ENCODE measurements at places on chromosomes 7 and 10.

DNA sequence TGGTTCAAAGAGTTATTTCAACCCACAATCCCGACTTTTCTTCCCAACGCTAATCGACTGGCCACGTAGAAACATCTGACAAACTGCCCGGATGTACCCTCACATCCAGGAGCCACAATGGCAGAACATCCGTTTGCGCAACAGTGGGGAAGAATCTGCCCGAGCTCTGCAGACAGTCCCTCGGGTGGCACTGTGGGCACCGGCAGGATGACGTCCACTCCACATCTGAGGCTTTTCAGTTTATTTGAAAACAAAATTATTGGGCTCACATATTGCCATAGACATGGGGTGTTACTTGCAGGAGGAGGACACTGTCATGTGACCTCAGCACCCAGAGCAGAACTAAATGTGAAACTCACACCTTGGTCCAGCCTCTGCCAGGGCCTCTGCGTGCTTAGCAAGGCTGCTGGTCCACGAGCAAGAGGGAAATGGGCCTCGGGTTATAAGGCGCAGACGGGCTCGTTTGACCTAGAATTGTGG lies 84.1 kb downstream of the MKI67 start:
- no peak for DNase-seq

GRCh38 chr7:93249491-93250148 lies 17.5 kb downstream of the VPS50 start:
- DNase-seq: no peak

DNA sequence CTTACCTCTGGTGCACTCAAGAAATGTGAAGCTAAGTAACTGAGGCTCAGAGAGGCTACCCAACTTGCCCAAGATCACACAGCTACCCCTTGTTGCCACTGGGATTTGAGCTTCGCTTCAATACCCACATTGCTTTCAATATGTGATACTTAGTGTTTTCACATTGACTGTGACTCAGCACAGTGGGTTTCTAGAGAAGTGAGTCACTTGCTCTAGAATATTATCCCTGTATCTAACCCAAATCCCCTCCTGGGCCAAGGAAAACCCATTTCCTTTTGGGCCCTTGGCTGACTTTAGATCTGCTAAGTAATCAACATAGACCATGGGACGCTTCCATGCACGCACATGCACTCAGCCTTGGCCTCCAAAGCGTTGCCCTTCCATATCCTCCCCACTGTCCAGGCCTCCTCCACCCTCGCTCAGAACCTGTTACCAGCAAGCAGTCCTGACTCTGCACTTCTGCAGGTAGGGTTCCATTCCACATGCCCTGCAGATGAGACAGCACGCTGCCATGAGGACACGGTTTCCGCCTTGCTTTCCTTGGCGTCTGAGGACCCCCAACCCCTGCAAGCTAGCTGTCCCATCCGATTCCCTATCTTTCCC lies 87.7 kb upstream of the CHST15 start:
- DNase-seq: peak; percentile 25

- DNase-seq: no peak
These were observed 19.6 kb upstream of the CDCA7L start for GRCh38 chr7:21965291-21965690.

DNA sequence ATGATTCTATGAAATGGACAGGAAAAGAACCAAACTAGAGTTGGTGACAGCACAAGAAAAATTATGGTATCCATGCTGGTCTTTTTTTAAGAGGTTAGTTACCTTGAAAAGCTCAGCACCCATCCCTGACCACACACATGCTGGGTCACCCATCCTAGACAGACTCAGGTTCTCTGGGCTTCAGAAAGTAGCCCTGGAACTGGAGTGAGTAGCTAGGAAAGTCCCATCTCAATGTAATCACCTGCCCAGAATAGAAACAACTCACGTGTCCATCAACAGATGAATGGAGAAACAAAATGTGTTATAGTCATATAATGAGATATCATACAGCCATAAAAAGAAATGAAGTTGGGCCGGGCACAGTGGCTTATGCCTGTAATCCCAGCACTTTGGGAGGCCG lies 37.0 kb downstream of the GSDME start:
- DNase-seq: no peak

- DNase-seq: no peak
These were observed 20.9 kb downstream of the TEX36 start for GRCh38 chr10:125661941-125662515.

- no peak for DNase-seq
These were observed 107.7 kb downstream of the BBS9 start for GRCh38 chr7:33237036-33237435.

- no peak for DNase-seq
These were observed 75.7 kb downstream of the DNAJC1 start for GRCh38 chr10:21927631-21928353.

- no peak for DNase-seq
These were observed 102.0 kb upstream of the HDAC9 start for GRCh38 chr7:18393465-18394118.

DNA sequence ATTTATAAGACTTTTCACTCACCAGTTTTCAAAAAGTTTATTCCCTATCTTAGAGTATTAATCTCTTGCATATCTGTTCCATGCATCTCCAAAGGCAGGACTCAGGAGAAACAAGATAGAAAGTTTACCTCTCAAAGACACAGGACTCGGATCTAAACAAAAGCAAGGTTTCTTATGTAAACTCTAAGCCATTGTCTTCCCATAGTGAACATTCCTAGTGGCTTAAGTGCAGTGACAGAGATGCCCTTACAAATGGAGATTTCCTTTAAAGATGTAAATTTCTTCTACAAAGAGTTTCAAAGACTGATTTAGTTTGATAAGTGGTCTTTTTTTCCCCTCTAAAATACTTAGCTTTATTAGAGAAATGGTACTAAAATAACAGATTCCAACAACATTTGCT lies 209.8 kb downstream of the ACTR3B start:
- no peak for DNase-seq

DNA sequence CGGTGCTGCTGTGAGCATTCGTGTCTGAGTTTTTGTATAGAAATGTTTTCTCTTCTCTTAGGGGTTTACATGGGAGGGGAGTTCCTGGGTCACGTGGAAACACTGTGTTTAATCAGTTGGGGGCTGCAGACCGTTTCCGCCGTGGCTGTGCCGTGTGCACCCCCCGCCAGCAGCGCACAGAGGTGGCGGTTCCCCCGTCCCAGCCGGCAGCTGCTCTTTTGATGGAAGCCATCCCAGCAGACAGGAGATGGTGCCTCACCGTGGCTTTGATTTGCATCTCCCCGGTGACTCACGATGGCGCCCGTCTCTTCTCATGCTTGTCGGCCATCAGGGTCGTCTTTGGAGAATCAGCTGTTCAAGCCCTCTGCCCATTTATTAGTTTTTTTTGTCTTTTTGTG lies 34.9 kb upstream of the FOXL3 start:
- DNase-seq: no peak

DNA sequence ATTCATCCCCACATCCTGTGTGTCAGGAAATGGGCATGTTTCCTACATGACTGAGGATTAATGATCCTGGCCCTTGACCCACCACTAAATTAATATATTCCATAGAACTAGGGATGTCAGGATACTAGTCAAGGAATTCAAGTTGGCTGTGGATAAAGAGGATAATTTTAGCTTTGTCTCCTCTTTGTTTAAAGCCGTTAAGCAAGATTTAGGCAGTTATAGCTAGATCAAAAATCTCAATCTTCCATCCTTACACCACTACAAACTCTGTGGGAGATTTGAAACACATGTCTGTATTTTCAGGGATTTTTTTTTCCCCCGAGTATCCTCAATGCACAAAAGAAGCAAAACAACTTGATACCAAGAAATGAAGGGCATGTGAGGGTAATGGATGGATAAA lies 417.1 kb downstream of the MAGI2 start:
- DNase-seq: no peak

DNA sequence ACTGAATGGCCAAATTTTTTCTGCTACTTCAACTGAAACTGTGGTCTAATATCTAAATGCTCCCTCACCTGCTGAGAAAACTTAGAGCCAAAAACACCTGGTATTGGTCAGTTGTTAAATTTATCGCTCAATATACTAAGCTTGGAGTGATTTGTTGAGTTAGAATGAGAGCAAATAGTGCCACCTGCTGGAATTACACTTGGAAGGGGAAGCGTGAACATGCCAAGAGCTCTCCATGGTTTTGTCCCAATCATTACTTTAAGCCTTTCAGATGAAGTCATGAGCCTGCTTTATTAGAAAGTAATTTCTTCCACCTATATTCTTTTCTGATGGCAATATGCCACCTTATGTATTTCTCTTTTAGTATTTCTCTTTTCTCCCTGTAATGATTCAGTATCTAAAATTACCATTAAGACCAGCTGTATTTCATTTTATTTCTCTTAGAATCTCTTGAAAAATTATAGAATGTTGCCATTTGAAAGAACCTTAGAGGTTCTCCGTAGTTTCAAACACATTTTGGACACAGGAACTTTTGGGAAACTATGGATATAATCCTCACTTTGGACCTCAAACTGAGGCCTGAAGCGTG lies 447.8 kb upstream of the C7orf33 start:
- no peak for DNase-seq

DNA sequence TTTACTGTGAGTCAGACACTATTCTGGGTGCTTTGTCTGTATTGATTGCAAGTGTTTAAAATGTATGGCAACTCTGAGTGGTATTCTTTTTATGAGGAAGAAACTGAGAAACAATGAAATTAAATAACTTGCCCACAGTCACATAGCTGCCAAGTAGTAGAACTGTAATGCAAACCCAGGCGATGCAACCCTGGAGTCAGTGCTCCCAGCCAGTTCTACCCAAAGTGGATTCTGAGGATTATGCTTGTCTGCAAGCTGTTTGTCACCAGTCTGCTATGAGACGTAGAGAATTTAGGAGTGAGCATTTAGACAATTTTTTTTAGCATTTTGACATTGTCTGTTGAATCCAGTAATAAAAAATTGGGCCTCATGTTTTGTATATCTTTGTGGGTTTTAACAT lies 306.0 kb upstream of the LRGUK start:
- no peak for DNase-seq

GRCh38 chr10:16986406-16987205 lies 143.0 kb downstream of the CUBN start:
- no peak for DNase-seq

GRCh38 chr10:104339469-104340110 lies 1.3 kb upstream of the ITPRIP start:
- no peak for DNase-seq

- DNase-seq: no peak
These were observed 1.6 kb upstream of the NRG3 start for GRCh38 chr10:81873231-81873931.

- DNase-seq: no peak
These were observed 10.8 kb upstream of the SFRP5 start for GRCh38 chr10:97782455-97783228.

- DNase-seq: no peak
These were observed 41.4 kb upstream of the CD36 start for GRCh38 chr7:80596933-80597517.

DNA sequence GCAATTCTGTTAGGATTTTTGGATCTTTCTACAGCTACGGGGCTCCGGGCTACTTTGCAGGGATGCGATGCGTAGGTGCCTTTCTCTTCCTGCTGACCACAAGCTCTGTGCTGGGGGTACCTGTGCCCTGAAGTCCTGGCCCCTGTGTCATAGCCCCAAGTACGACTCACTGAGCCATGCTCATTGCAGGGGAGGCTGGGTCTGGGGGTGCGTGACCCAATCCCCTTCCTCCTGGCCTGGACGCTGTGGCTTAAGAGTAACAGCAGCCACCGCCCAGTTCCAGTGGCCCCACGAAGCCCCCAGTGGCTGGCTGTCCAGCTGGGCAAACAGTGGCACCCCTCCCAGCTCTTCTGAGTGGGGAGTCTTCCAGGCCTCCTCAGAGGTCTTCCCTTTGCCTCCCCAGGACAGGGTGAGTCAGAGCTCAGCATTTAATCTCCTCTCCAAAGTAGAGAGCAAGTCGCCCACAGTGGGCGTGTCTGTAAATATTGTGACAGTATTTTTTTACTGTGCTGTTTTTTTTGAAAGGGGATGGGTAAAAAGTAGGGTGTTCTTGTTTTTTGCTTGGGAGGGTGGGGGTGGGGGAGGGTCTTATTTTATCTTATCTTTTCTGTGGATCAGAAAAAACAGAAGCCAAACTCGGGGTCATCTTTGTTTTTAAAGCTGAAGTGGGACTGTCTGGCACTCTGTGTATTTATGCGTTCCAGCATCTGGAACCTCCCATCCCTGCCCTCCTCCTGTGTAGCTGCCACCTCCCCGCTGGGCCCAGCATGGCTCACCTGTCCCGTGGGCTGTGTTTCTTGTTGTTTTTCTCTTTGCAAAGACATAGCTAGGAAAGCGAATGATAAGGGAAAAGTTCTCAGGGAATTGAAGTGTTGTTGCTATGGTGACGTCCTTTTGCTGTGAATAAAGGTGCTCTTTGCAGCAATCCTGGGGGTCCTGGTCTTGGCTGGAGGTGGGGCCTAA lies 8.2 kb downstream of the LFNG start:
- DNase-seq: no peak

GRCh38 chr10:29005988-29006387 lies 282.9 kb upstream of the LYZL1 start:
- no peak for DNase-seq

DNA sequence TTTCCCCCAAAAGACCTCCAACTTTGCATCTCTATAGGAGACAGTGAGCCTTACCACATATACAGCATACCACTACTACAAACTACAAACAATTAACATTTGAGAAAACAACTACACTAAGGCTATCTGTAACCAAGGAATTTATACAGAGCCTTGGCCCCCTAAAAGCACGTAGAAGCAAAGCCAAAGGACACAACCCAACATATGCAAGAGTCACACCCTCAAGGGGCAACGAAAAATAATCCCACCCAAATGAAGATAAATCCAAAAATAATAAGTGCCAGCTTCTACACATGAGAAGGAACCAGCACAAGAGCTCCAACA lies 149.5 kb downstream of the ZEB1 start:
- DNase-seq: no peak

DNA sequence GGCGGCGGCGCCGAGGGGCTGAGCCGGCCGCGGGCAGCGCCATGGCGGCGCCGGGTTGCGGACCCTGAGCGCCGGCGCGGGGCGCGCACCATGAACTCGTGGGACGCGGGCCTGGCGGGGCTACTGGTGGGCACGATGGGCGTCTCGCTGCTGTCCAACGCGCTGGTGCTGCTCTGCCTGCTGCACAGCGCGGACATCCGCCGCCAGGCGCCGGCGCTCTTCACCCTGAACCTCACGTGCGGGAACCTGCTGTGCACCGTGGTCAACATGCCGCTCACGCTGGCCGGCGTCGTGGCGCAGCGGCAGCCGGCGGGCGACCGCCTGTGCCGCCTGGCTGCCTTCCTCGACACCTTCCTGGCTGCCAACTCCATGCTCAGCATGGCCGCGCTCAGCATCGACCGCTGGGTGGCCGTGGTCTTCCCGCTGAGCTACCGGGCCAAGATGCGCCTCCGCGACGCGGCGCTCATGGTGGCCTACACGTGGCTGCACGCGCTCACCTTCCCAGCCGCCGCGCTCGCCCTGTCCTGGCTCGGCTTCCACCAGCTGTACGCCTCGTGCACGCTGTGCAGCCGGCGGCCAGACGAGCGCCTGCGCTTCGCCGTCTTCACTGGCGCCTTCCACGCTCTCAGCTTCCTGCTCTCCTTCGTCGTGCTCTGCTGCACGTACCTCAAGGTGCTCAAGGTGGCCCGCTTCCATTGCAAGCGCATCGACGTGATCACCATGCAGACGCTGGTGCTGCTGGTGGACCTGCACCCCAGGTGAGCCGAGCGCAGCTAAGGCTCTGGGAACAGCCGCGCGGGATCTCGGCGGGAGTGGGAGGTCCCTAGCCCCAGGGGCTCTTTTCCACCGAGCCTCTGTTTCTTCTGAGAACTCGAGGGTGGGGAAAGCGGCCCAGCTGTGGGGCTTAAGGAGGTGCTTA lies at the start of gene GPR26:
GPR26 (plus strand) TSS at position 38 of the 919 bp plus-strand sequence; CDS start at position 91, 53 bp downstream.
- DNase-seq: no peak

Measured in CD4-positive, alpha-beta T cell (primary cell).